ENCODE measurements at places on chromosomes 3 and 15.

DNA sequence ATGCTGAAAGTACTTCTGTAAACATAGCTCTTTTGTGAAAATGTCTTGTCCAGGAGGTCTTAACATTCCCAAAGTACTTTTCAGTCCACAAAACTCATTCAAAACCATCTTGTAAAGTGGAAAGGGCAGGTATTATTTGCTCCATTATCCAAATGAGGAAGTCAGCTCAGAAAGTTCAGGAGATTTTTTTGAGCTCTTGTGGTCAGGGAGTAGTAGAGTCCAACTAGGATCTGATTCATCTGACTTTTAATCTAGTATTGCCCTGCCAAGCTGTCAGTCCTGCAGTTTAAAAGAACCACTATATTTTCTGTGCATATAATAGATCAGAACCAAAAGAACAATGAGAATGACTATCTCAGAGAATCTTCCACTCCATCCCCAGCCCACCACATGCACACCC is 83.5 kb downstream of the FOXB1 start:
- DNase-seq = no peak

DNA sequence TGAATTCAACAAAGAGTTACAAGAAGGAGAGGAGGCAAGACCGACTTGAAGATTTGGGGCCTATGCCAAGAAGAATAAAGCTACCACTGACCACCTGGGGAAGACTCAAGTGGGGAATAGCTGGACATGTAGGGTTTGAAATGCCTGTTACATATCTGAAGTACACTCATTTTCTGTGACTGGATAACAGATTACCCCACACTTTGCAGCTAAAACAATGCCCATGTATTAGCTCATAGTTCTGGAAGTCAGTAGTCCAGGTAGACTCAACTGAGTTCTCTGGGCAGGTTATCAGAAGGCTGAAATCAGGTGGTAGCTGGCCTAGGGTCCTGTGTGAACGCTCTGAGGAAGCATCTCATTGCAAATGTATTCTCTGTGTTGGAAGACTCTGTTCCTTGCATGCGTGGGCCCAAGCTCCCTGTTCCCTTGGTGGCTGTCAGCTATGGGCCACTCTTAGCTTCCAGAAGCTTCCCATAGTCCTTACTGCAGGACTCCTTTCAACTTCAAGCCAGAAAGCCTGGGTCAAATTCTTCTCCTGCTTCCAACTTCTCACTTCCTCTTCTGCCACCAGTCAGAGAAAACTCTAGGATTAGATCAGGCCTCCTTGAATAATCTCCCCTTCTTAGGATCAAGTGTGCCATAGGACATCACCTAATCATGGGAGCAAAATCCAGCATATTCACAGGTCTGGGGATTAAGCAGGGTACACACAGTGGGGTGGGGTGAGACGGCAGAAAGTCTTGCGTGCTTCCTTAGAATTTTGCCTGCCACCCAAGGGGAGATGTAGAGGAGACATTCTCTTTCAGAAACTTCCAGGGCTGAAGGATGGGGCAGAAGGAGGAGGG is 187.8 kb downstream of the SHQ1 start:
- no peak for DNase-seq

DNA sequence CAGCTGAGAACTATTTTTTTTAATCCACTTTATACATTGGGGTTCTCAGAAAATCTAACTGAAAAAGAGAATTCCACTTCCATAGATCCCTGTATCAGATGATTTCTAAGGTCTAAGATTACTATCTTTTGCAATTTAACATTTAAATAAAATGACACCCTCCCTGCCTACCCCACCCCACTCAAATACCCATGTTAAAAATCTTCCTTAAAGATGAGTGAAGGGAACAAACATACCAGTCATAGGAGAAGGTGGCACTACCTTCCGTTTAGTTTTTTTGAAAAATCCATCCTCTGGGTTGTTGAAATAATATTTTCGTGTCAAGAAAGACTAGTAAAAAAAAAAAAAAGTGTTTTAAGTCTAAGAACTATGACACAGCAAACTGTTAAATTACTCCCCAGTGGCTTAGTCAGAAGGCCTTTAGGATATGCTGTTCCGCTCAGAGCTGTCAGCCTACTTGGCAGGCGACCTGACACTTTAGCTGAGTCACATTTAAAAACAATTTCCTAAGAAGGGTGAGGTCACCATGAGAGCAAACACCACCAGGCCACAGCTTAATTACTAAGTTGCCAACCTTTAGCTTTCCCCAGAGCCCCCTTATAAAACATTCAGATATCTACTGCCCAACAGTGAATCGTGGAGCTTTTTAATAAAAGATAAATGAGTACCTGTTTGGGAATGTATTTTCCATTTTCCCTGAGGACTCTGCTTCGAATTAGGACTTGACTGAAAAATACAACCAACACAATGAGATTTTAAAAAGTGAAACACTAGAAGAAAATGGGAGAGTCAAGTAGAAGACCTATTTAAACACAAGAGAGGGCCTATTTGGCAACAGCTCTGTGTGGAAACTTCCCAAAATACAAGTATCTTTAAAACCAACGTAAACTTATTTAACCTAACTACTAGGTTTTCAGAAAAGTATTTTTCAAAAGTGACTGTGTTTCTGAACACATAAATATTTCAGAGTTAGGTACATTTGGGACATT is 9.6 kb downstream of the EMC3 start:
- no peak for DNase-seq

DNA sequence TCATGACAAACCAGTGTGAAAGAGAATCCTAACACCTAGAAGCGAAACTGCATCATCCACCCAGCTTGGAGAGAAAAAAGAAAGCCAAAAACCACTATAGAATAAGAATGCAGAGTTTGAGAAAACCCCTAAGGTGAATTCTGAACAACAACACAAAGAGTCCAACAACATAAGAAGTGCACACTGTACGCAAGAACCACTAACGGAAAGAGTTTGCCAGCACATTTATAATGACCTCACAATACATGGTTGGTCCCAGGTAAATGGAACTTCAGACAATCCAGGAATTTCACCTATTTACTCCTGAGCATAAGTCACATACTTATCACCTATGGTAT is 128.3 kb upstream of the BHLHE40 start:
- DNase-seq = no peak

DNA sequence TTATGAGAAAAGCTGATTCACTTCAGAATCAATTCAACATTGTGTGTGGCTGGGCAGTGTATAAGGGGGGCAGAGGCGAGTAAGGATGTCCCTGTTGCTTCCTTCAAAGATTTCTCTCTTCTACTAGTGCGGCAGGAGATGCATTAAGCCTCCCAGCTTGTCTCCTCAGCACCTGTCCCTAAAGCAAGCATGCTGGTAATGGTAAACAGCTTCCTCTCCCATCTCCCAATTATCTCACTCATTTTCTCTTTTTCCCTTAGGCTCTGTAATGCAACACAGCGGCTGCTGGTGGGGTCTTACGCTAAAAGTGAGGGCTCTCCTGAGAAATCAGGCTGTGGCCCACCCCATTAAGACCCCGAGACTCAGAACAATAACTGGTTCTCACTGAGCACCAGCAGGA is 306.4 kb upstream of the ROPN1 start:
- DNase-seq = no peak

DNA sequence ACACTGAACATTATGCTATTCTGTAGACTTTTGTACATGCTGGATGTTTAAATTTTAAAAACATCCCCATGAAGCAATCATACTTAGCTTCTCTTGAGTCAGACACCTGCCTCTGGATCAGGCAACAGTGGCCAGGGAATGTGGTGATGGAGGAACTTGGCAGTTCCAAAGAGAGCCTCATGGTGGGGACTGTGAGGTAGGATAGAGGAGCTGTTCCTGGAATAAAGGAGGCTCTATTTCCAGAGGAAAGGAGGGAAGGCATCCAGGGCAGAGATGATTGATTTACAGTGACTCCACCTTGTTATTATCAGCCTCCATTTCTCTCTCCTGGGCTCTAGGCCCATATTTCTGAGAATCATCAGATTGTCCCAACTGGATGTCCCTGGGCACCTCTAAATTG is 35.0 kb upstream of the ABHD17C start:
- DNase-seq = no peak

DNA sequence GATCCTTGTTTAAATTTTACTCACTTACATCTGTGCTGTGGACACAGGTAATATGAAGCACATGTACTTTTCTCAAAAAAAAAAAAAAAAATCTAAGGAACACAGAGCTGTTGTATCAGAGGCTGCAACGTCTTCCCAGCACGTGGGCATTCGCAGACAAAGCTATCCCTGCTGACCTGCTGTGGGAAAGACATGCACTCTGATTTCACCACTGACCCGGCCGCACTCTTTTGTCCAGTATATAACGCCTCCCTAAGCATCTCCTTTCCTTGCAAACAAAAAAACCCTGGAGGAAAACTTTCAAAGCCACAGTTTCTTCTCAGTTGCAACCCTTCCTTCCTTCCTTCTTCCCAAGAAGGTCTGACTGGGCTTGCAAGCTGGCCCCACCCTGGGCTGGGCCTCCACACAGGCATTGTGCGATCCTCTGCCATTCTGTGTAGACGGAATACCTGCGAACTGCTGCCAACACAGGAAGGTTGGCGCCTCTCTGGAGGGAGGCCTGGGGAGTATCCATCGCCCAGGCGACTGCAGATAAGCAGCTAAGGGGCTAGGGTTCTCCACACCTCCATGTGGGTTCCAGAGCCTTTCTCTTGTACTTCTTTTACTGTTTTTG is 50.8 kb downstream of the SLC12A8 start:
- no peak for DNase-seq

GRCh38 chr3:8307545-8308110 is 194.0 kb upstream of the LMCD1 start:
- no peak for DNase-seq

DNA sequence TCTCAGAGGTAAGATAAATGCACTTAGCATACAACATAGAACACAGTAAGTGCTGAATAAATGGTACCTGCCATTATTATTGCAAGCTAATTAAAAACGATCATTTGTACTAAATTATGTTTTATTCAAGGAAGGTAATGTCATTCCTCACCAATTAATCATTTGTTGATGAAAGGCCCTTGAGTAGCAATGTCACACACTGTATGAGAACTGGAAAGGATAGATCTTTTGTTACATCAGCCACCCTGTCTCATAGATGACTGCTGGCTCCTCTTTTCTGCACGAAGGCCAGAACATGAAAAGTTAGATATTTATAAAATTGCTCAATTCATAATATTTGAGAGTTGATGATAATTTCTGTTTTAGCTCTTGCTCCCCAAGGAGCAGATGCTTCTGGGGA is 415.4 kb downstream of the RBMS3 start:
- no peak for DNase-seq

Measured in activated T-helper 1 cell treated with Interleukin-2 at 50 U/mL for 16 hours (primary cell).